Activated CD8-positive, alpha-beta memory T cell treated with anti-CD3 and anti-CD28 coated beads for 24 hours (primary cell): ENCODE measurements at places on chromosomes 6 and 20.

DNA sequence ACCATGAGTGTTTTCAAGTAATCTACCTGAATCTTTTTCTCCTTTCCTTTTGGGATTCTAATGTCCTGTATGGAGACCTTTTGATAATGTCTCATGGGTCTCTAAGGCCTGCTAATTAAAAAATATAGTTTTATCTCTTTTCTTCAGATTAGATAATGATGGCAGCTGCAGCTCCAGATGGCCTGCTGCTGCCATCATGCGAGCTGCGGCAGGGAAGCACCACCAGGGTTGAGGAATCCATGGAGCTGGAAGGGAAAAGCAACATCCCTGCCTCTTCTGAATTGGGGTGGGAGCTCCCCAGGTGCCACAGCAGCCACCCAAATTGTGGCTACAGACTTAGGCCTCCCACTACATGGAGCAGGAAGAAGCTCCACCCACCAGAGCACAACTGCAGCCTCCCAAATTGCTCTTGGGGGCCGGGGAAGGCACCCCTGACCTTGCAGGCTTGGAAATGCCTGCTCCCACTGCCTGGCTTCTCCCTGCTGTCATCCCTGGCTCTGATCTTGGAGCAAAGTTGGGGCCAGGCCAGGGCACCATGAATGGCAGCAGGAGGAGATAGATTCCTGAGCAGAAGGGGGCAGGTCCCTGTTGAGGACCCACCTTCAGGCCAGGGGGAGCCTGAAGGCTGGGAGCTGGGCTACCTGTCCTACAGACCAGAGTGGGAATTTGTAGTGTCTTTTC lies 189.6 kb upstream of the MAN1A1 start:
- no peak for DNase-seq

DNA sequence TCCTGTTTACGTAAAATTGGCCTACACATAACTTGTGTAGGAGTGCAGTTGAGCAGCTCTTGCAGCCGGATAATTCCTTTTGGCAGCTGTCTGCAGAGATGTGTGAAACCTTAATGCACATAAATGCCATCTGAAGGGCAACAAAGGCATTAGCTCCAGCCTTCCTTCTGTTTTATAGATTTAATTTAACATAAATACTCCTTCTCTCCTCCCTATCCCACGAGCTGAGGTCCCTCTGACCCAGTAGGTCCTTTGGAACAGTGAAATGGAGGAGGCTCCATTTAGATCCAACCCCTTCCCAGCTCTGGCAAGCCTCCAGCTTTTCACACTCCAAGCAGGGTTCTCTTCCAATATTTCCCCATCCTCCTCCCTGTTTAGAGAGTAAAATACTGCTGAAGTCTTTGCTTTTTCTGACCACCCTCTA lies 6.5 kb downstream of the PLEKHG1 start:
- DNase-seq = no peak

- DNase-seq = no peak
These were observed 3.6 kb downstream of the MAP3K7 start for GRCh38 chr6:90583179-90583835.

DNA sequence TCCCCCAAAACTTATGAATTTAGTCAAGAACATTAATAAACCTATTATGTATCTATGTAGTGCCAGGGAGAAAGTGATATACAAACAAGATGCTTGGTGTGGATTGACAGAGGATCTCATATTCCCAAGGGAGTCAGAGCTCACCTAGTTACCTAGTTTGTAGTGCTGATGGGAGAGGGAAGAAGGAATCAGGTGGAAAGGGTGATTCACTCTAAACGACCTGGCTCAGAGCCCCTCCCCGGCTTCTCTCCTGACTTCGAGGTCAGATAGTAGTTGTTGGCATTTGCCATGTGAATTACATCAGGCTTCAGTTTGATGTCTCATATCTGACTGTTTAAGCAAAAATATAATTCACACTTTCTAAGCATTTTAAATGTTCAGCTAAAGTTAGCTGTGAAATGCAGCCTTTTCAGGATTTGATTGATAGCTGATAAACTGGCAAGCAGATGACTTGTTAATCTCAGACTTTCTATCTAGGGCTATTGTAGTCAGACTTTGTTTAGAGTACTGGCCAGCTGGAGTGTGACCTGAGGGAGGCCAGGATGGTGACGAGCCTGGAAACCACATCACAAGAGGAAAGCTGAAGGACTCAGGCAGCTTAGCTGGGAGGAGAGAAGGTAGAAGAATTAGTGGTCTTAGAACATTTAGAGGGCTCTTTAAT lies 123.7 kb downstream of the AKAP7 start:
- DNase-seq = no peak

DNA sequence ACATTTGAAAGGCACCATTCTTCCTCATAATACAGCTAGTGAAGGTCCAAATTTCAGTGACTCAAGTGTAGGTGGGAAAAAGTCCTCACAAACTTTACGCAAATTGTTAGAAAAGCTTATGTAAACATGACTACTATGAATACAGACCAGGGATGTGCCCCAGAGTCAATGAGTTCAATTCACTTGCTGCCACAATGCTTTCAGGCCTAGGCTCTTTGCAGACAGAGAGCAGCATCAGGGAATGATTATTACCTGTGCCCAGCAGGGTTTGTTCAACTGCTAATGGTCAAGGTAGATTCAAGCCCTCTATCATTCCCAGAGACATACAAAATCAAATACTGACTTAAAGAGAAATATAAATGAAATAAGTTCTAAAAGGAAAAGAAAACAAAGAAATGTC lies 84.0 kb downstream of the LAMA2 start:
- no peak for DNase-seq

- no peak for DNase-seq
These were observed 152.7 kb downstream of the CD83 start for GRCh38 chr6:14270142-14270893.

GRCh38 chr6:132959639-132960326 lies 145.4 kb downstream of the RPS12 start:
- no peak for DNase-seq

GRCh38 chr6:17473554-17473953 lies 80.2 kb downstream of the CAP2 start:
- DNase-seq = no peak
